CD4-positive, alpha-beta T cell treated with Interleukin-21 for 1 hour (primary cell): ENCODE measurements at places on chromosomes 7 and 10.

DNA sequence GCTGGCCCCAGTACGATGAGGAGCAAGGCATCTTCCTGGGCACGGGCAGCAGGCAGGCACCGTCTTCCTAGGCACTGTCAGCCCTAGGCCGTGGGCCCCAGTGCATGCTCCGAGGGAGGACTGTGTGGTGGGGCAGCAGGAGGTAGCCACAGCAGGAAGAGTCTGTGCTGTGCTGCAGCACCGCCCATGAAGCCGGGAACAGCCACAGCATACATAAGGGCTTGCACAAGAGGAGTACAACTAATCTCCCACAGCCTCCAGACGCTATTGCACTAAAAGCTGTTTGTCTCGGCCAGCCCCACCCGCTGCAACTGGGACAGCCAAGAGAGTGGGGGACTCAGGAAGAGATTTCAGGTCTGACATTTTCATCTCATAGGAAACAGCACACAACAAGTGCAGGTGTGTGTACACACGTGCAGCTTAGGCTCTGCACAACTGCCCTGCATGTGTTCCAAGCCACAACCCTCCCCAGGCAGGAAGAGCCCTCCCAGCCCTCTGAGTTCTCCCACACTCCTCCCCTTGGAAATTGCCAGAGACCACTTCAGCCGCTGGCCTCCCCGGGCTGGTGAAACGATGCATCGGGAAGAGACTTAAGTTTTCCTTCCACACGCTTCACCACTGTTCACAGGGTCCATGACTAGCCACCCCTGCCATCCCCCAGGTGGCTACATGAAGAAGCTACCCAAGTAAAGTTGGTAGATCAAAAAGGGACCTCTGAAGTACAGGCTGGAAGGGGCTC, 88.1 kb upstream of the DDC start:
- DNase-seq = no peak

- no peak for DNase-seq
Observed at GRCh38 chr10:70784016-70784415, 1.2 kb downstream of the TBATA start.

DNA sequence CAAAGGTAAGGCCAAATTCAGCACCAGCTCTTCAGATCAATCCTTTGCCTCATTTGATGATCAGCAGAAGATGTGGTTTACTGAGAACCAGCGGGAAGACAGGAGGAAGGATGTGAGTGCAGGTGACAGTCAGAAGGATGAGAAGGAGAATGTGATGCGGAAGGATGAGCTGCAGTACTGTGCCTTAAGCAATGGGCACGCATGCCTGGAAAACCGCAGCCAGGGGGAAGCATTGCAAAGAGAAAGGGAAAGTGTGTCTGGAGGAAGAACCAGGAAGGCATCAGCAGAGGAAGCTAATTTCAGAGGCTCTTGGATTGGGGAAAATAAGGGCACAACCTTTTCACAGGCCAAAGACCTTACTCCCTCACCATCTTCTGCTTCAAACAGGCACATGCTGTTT, 25.7 kb downstream of the C10orf71 start:
- DNase-seq = no peak

DNA sequence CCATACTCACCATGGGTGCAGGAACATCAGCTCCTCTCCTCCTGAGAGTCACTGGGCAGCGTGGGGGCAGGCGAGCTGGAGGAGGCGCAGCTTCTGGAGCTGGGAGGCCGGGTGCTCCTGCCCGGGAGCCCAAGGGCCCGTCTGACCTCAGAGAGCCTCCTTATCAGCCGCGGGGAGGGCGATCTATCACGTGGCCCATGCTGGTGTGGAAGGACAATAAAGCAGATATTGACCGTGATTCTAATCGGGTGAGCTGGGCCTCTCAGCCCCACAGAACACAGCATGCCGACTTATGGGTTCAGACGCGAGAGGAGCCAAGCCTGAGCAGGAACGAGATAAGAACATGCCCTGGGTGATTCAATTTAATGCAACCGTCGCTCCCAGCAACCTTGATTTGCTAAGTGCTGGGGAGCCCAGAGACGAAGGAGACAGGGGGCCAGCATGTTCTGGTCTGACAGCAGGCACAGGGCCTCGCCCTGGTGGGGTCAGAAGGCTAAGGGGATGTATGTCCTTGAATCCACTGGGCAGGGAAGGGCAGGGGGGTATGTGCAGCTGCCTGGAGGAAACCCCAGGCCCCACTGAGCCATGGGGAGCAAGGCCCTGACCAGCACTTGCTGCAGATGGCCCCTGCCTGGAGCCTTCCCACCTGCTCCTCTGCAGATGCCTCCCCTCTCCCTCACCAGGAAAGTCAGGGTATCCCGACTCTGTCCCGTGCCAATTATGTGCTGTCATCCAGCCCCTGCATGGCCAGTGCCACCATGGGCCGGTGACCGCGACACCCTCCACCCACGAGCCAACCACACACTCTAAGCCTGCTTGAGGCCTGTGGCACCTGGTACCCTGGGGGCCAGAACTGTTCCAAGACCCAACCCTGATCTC, 95.3 kb upstream of the RET start:
- DNase-seq = no peak
